NCI-H1930 (cell line): ENCODE measurements at places on chromosomes 11 and 22.

DNA sequence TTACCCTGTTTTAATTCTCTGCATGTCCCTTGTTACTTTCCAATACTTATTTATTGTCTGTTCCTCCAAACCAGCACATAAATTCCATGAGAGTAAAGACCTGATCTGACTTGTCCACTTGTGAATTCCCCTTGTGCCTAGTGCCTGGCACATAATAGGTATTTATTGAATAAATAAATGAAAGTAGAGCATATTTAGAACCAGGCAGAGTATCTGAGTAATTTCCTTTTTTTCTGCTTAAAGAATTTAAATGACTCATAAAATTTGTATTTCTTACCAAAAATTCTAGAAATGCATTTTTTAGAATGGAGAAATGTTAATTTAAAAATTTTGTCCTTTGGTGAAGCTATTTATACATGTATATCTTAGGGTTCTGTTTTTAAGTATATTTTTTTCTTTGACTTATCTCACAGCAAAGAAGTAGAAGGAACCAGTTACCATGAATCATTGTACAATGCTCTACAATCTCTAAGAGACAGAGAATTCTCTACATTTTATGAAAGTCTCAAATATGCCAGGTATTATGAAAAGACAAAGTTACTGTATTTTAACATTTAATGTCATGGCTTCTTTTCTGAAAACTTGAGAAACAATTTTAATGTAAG, 96.8 kb downstream of the ATM start:
- no peak for DNase-seq

DNA sequence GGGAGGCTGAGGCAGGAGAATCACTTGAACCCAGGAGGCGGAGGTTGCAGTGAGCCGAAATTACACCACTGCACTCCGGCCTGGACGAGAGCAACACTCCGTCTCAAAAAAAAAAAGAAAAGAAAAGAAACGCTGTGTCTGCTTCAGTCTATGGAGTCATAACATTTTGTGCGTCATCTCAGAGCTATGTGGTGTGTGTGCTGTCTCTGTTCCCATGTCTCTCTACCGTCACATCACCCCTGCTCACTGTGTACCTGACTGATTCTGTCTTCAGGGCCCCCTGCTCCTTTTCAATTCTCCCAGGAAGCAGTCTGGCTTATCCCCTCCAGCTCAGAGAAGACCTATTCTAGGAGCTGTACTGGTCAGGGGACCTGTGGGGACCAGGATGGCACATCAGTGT, 7.0 kb downstream of the BACE1-AS start:
- DNase-seq = no peak

GRCh38 chr22:21443057-21443734, 24.0 kb upstream of the TMEM191C start:
- no peak for DNase-seq

DNA sequence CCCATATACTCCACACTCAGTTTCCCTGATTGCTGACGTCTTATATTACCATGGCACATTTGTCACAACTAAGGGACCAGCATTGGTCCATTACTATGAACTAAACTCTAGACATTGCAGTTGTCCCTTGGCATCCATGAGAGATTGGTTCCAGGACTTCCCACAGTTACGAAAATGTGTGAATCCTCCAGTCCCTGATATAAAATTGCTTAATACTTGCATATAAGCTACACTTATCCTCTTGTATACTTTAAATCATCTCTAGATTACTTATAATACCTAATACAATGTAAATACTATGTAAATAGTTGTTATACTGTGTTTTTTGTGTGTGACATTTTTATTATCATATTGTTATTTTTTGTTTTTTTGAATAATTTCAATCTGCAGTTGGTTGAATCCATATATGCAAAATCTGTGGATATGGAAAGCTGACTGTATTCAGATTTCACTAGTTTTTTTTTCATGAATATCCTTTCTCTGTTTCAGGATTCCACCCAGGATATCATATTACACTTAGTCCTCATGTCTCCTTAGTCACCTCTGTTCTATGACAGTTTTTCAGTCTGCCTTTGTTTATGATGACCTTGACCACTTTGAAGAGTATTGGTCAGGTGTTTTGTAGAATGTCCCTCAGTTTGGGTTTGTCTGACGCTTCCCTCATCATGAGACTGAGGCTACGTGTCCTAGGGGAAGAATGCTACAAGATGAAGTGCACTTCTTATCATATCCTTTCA, 55.3 kb downstream of the INSC start:
- DNase-seq = no peak

- no peak for DNase-seq
These were observed 785.6 kb downstream of the BRD1 start for GRCh38 chr22:49042066-49042465.
